ENCODE measurements at places on chromosomes 12 and 14. TPM values are rescaled to one million over a fixed set of nuclear protein-coding genes. Genes with fewer than 3 reads are reported as not detected.

DNA sequence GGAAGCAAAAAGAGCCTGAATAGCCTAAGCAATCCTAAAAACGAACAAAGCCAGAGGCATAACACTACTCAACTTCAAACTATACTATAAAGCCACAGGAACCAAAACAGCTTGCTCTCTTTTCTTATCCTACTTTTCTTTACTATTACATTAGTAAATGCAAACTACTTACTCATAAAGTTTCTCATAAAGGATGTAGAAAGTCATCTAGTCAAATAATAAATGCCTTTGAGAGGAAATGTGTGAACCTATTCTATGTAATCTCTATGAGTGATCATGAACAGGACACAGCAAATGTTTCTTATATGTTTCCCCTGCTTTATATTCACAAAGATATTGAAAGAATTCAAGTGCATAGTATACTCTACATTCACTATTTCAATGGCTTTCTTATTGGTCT, 176.9 kb upstream of the MDGA2 start:
- DNase-seq = no peak

DNA sequence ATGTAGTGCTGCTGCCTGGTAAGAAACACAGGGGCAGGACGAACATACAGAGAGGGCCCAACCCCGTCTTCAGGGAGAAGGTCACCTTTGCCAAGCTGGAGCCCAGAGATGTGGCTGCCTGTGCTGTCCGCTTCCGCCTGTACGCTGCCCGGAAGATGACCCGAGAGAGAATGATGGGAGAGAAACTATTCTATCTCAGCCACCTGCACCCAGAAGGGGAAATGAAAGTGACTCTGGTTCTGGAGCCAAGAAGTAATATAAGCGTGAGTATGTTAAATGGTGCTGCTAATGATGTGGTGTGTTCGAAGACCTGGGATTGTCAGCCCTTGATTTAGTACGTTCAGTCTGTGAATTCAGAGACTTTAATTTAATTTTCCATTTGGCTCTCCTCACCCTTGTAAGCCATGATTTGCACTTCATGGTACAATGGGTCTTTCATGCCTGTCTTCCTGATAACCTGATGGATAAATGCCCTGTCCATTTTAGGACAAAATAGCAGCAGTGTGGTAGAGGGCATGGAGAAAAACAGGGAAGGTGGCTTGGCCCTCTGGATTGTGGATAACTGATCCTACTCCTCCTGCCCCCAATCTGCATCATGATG, 318.9 kb downstream of the SNAPC1 start:
- no peak for DNase-seq

DNA sequence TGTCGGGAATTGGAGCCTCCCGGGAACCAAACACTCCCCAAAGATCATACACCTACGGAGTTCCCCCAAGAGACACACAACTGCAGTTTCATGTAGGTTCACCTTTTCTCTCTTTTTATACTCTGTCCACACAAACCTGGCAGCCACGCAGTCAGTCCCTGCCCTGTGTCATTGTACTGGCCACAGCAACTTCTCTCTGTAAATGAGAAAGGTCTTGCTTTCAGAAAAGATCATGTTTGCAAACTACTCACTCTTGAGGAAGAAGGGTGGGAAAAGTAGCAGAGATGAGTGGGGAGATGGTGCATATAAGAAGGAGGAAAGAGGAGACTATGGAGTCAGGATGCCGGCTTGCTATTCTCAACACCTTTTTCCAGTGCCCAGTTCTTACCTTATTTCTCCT, 10.4 kb downstream of the ANG start:
- no peak for DNase-seq

GRCh38 chr14:23112359-23113178, 6.5 kb downstream of the CEBPE start:
- no peak for DNase-seq

DNA sequence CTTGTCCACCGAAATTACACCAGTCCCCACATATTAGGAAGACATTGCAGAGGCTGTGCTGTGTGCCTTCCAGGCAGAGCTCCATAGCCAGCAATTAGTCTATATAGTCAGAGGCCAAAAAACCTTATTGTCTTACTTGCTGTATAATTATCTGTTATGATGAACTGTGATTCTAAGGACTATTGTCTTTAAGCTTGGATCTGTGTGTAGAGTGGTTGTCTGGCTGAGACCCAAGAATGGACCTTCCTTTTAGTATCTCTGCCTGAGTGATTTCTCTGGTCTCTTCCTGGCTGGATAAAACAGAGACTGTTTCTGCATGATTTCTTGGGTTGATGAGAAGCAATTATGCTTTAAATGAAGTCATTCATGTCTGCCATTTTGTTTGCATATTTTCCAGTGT, 465.3 kb downstream of the PRKD1 start:
- peak; percentile 10 for DNase-seq

DNA sequence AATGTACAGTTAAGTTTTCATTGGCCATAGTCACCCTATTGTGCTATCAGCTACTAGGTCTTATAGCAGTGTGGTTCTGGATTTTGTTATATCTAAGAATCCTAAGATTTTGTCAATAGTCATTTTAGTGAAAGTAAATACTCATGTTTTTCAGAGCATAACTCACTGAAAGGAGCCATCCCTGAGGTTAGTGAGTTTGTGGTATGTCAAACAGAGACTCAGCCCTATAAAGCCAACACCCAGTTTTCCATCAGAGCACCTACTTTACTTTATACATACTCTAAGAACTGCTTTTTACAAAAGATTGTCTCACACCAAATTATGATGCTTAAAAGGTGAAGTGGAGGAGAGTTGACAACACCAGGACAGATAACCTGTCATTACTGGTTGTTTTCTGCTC, 686.3 kb upstream of the LRFN5 start:
- DNase-seq = no peak

- no peak for DNase-seq
Observed at GRCh38 chr12:111953455-111953854, 59.5 kb downstream of the TMEM116 start.

- no peak for DNase-seq
Observed at GRCh38 chr14:50875359-50876070, 3.7 kb downstream of the ABHD12B start.

DNA sequence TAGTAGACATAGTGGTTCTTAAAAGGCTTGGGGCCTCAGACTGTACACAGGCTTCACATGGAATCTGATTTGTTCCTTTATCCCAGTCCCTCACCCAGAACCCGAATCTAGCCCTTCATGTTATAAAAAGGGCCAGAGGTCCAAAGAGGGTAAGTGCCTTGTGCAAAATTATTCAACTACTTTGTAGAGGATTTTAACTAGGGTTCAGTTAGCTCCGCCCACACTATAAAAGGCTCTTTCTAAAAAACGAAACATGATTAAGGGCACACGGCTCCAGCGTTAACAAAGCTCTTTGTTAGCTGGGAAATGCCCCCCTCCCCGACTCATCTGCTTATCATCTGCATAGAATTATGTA, 3.2 kb upstream of the SOCS2 start:
- DNase-seq = no peak

DNA sequence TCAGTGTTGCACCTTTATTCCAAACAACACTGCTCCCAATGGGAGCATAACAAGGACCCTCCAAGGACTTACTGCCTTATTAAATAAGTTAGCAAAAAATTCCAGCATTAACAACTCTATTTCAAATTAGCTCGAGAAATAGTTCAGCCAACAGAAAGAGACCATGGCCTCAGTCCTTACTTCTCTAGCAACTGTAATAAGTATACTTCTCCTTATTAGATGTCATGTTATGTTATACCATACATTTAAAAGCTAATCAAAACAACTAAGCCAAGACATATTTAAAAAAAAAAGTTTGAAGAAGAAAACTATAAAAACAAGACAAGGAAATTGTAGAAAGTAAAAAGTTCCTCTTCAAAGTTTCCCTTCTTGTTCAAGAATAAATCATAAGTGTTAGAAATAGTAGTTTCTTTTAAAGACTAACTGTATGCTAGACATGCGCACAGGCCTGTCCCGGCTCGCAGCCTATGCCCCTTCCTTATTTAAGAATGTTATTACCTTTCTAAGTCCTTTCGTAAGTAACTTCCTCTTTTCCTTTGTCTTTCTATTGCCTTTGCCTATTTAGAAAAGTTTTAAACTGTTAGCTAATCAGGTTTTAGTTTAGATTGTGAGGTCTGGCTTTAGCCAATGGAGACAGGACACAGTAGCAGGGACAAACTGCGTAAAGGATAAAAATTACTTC, 68.6 kb downstream of the RESF1 start:
- DNase-seq = no peak

DNA sequence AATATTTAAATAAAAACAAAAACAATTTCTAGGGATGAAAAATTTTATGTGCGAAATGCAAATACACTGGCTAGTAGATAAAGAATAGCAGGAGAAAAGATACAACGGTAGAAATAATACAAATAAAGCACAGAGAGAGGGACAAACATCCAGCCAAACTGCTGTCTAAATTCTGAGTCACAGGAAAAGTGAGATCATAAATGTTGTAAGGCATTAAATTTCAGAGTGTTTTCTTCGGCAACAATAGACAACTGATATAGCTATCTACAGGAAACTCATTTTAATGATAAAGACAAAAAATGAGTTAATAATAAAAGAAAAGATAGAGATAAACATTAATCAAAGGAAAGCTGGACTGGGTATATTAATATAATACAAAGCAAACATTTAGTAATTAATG, 122.2 kb downstream of the NTS start:
- DNase-seq = no peak

GRCh38 chr14:73771848-73772638, 57.9 kb upstream of the PNMA1 start:
- peak; percentile 95 for DNase-seq

- no peak for DNase-seq
Observed at GRCh38 chr12:114608509-114608908, 75.5 kb downstream of the TBX3 start.

DNA sequence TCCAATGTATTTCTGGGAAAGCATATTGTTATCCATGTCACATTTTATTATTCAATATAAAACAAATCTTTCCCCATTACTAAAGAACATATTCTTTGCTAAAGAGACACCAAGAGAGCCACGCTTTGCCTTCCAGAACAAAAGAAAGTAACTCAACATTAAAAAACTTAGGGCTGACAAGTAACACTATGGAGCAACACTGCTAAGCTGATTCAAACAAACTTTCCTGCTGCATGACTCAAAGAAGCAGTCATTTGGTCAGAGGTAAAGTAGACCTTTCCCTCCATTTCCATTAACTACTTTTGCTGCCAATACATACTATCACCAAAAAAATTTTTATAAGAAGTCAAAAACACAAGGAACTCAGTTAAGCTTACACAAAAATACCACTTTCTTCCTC, 83.0 kb downstream of the DENND5B start:
- DNase-seq = no peak

DNA sequence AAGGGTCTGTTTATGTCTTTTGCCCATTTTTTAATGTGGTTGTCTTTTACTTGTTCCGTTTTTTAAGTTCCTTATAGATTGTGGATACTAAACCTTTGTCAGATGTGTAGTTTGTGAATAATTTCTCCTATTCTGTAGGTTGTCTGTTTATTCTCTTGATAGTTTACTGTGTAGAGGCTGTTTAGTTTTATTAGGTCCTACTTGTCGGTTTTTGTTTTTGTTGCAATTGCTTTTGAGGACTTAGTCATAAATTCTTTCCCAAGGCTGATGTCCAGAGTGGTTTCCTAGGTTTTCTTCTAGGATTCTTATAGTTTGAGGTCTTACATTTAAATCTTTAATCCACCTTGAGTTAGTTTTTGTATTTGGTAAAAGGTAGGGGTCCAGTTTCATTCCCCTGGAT, 33.9 kb downstream of the SLC39A9 start:
- DNase-seq = no peak

DNA sequence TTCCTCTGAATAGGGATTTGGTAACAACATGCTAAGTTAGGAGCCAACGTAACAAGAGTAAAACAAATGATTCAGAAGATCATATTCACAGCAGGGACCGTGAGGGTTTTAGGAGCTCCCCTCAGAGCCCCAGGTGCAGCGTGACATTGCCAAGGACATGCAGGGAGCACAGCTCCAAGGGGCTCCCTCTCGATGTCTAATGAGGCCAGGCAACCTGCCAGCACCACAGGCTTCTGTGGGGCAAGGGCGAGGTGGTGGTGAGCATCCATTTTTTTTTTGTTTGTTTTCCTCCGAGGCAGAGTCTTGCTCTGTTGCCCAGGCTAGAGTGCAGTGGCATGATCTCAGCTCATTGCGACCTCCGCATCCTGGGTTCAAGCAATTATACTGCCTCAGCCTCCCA, 95.1 kb upstream of the PTPRB start:
- no peak for DNase-seq

DNA sequence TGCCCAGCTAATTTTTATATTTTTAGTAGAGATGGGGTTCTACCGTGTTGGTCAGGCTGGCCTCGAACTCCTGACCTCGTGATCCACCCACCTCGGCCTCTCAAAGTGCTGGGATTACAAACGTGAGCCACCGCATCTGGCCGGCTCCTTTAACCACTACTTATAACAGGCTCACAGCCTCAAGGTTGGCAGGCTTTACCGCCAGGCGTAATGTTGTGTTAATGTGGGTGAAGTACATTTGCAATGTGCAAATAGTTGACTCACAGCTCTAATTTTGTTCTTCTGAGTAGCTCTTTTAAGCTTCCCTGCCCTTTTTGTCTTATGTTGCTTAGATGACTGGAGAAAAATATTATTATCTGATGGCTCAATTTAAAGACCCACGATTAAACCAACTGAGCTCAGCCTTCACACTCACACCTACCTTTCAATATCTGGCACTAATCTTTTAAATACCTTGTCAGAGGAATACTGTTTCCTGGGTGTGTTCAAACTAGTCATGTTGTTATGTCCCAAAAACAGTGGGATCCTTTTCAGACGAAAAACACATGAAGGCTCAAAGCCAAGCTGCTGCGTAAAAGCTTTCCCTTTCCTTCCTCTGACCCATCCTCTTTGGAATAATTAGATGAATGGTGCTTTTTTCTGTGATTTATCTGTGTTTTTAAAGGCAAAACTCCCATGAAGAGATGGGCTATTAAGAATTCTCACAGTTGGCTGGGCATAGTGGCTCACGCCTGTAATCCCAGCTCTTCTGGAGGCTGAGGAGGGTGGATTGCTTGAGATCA, 57.2 kb upstream of the USP44 start:
- DNase-seq = peak; percentile 85

DNA sequence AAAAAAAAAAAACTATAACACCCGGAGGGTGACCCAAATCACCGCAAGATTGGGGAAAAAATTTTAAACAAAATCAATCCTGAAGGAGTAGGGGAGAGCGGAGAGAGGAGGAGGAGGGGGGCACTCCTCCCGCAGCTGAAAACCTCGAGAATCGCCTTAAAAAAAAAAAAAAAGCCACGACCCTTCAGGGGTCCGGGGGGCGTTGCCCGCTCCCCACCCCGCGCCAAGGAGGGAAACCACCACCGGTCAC, 254 bp downstream of the GTF2A1 start:
- DNase-seq = no peak

The HNF1A gene
- polyA plus RNA-seq = 4.4 TPM

The MYF5 gene
- polyA plus RNA-seq = not detected

The FRMD6 gene
- polyA plus RNA-seq = 12.9 TPM

The FOXN4 gene
- polyA plus RNA-seq = not detected

The AQP2 gene
- polyA plus RNA-seq = not detected

The FIGNL2 gene
- 0.10 TPM for polyA plus RNA-seq

The CCDC197 gene
- polyA plus RNA-seq = not detected

The IQSEC3 gene
- 1.6 TPM for polyA plus RNA-seq
